Urothelium cell line (cell line): ENCODE measurements at places on chromosomes 1 and 21.

GRCh38 chr21:41316200-41317062, at the start of gene FAM3B:
Gene FAM3B (plus strand): TSS chr21:41316801. CDS start chr21:41316880, 79 bp downstream.
- no peak for DNase-seq

- DNase-seq, result no peak
Measured at GRCh38 chr1:8722366-8722765, 95.1 kb downstream of the RERE start.

GRCh38 chr1:25817840-25818501, 1.8 kb upstream of the MTFR1L start:
- no peak for DNase-seq

DNA sequence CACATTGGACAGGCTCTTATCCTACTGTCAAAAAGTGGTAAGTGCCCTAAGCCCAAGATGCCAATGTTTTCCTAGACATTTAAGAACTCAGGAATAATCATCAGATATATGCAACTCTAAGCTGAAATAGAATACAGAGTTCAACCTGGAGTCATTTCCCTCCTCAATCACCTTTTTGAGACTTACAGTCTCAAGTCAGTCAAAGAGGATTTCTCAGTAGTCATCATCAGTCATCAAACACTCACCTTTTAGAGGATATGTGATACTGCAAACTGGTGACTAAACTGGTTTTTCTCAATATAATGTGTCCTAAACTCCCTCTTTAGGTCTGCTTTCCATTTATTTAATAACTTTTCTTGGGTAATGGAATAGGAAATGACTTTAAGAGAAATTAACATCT, 145.3 kb upstream of the ADAMTS5 start:
- no peak for DNase-seq

- DNase-seq, result no peak
Measured at GRCh38 chr1:18132711-18133541, 25.3 kb downstream of the IGSF21 start.

DNA sequence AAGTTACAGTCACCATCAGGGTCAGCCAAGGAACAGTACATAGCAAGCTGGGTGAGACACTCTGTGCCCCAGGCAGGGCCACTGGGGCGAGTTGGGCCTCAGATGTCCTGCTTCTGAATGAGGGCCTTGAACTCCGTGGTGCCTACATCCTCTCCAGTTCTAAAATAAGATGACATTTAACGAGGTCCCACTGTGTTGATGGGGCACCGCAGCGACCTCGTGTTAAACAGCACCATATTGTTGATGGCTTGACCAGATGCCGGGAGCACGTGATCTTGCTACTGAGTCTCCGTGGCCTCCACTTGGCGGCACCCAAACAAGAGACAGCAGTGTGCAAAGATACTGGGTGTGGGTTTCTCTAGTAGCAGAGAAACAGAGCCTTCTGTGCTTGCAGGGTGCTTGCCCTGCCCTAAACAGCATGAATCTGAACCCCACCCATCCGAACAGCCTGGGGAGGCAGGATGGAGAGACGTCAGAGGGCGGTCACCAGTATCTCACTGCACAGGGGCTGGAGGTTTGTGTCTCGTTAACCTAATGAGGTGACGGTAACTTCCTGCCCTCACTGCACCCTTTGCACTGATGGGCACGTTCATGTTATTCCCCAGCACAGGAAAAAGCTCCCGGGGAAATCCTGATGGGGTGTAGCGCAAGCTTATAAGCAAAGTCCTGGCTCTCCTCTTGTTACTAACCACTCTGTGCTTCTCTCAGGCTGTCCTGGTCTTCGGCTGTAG, 324.4 kb downstream of the AJAP1 start:
- DNase-seq, result no peak

DNA sequence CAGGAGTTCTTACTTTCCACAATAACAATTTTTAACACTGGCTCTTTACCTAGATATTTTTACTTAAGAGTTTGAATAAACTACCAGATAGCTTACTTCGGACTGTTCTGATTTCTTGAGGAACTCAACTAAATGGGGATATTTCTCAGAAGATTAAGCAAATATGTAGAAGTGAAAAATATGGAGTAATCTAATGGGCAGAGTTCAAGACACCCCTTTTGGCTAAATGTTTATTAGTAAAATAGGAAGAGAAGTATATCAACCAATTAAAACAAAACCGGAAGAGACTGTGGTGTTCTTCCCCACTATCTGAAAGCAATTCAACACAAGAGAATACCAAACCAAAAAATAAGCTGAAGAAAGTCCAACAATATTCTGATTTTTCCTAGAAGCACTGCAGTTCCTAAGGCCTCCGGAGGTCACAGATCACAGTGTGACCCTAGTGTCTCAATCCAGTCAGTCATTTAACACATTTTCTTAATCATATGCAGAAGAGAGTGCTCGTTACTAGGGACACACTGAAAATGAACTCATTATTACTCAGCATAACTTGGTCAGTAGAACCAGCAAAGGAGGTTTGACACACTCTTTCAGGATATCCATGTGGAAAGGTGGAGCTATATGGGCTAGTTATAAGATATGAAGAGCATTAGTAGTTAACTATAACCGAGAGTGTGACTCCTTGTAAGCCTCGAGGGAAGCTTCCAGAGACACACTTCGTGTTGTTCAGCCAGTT, 5.2 kb downstream of the SIPA1L2 start:
- no peak for DNase-seq

DNA sequence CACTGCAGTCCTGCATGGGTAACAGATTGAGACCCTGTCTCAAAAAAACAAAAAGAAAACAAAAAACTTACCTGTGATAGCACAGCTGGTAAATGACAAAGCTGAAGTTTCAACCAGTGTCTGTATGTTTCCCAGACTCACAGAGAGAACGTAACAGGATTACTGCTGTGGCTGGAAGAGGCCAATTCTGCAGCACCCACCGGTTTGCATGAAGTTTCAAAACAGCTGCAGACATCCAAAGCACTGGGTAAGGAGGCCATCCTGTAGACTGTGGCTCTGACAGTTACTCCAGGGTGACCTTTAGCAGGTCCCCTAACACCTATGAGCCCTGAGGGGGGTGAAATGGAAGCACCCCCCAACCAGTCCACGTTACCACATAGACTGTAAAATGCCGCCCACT, 7.5 kb downstream of the ID3 start:
- DNase-seq, result no peak

DNA sequence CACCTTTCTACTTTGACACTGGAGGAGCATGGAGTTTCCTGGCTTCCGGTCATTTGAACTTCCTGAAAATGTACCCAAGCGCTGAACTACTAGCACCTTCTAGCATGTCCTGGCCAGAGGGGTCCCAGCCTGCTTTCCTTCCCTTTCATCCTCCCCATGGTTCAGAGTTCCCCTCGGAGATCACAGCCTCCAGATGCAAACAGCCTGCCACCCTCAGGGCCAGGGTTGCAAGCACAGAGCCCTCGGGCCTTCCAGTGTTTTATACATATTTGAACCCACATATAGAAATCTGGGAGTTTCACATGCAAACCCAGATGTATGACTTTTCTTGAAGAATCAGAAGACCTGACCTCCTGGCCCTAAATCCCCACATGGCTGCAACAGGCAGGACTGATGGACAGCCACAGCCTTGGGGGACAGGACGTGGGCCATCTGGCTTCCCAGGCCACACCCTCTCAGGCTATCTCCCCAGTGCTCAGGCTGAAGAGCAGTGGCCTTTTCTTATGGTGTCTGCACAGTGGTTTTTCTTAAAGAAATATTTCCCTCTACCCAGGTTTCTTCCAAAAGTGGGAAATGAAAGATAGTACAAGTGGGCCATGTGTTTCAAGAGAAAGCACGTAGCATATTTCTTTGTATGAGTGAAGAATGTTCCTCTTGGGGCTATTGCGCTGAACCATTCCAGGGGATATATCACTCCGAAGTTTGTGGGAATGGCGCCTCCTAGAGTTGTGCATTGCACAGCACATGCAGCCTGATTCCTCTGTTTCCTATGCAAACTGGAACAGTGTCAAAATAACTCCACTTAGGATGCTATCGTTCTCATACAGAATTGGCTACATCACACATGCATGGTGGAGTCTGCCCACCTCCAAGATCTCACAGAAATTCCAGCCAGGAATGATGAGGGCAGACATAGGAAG, 232.0 kb upstream of the VAMP3 start:
- DNase-seq, result no peak

DNA sequence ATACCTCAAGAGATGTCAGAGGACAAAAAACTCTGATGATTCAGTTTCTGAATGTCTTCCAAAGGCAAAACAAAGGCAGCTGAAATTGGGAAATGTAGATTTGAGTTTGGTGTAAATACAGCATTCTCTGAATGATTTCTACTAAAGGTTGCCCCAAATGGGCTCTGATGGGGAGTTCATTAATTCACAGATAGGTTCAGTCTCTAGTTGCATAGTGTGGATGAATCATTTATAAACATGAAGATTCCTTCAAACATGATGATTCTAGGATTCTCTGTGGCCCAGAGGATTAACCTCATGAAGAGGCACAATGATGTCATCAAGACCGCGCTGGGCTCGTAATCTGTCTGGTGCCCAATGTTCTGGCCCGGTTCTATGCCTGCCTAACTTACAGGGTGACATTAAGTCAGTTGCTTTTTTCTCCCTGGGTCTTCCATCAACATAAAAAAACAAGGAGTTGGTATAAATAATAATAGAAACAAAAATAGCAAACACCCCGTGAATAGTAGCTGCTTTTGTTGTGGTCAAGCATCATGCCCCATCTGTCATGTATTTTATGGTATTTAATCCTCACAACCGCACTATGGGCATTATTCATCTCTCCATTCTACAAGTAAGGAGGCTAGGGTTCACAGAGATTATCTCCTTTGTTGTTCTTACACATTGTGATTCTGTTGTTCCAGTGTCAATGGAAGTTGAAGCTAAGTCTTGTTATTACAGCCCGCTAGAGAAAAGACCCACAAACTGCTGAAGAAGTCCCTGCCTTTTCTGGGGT, 509.6 kb upstream of the USP24 start:
- peak; percentile 41 for DNase-seq

- no peak for DNase-seq
Measured at GRCh38 chr21:45019887-45020537, 54.4 kb upstream of the ADARB1 start.

DNA sequence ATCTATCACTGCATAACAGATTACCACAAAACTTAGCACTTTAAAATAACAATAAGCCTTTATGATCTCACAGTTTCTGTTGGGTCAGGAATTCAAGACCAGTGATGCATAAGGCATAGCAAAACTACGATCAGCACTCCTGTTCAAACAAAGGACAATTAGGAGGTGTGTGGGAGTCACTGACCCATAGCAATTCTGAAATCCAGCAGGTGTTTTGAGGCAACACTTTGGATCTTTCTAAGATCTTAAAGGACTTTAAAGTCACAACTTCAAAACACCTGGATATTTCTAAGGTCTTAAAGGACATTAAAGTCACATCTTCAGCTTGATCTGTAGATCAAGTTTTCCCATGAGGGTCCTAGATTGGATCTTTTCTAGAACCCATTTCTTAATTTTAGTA, 35.3 kb downstream of the AKT3 start:
- DNase-seq, result no peak

DNA sequence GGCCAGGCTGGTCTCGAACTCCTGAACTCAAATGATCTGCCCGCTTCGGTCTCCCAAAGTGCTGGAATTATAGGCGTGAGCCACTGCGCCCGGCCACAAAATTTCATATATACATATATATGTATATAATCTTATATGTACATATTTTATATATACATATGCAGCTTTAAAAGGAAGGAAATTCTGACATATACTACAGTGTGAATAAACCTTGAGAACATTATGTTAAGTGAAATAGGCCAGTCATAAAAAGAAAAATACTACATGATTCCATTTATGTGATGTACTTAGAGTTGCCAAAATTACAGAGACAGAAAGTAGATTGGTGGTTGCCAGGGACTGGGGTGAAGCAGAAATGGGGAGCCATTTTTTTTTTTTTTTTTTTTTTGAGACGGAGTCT, 63.2 kb downstream of the NUP210L start:
- DNase-seq, result no peak

- no peak for DNase-seq
Measured at GRCh38 chr1:173525926-173526325, 48.8 kb downstream of the PRDX6 start.

GRCh38 chr1:243733670-243734307, 116.3 kb downstream of the AKT3 start:
- no peak for DNase-seq

DNA sequence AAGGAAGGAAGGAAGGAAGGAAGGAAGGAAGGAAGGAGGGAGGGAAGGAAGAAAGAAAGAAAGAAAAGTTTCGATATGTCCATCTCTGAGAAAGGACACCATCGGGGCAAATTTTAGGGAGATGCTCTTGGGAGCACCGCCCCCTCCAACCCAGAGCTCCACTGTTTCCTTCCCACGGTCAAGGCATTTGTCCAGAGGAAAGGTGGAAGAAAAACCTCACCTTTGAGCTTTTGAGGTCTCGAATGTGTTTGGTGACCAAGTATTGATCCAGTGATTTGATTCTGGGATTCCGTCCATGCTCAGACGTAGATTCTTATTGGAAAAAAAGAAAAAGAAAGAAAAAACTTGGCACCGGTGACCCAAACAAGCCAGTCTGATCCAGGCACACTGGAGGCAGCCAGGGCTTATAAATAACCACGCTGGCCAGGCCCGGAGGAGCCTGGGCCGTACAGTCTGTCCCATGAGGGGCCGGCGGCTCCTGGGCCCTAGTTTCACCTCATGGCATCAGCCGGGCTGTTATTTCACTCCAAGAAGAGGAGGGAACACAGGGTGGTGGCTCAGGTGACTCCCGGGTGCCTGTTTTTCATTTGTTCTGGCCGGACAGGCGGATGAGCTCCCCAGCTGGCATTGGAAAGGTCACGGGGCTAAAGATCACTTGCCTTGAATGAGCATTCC, 36.1 kb upstream of the SLC25A33 start:
- no peak for DNase-seq

DNA sequence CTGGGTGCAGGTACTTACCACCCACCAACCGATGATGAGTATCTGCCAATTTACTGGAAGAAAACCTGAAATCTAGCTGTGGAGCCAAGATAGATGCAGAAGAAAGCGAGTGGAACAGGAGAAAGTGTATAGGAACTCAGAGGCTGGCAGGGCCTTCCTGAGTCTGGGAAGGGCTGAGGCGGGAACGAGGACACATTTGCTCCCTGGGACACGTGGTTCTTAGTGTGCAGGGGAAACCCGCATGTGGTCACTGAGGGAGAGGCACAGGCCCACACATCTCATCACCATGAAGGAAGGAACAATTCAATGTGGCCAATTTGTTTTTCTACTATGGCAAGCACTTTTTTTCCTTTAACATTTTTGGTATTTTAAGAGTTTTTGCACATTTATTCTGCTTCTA, 8.2 kb downstream of the RYR2 start:
- no peak for DNase-seq
